ENCODE measurements at places on chromosomes 3 and 15. TPM values are rescaled to one million over a fixed set of nuclear protein-coding genes. Genes with fewer than 3 reads are reported as not detected.

DNA sequence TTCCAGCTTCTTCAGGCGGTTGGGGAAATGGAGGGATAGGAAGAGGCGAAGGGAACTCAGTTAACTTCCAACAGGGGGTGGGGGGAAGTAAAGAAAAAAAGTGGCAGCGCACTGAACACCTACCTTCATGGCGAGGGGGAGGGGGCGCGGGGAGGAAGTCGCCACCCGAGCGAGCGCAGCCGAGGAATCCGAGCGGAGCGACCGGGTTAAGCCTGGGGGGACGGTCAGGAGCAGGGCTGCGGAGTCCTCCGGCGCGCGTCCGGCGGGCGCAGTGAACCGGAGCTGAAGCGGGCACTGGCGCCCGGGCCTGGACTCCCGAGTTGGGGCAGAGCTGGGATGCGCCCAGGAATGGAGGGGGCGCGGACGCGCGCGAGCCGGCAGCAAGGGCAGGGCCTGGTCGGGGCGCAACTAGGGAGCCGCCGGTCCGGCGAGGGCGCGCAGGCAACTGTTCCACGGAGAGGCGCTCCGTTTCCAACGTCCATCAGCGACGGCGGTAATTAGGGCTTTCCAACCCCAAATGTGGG is at the start of gene WNT5A:
Gene WNT5A, minus strand, starts transcription at position 450 of the 524 bp plus-strand sequence. Its CDS starts 321 bp downstream, at position 129.
- H3K27ac ChIP-seq, result peak within 1 kb of the TSS; percentile 83
- no peaks in the 10 kb centered on the region for H3K36me3 ChIP-seq
- no peaks in the 10 kb centered on the region for H3K4me1 ChIP-seq
- peak within 1 kb of the TSS; percentile 50 for H3K4me3 ChIP-seq
- peaks cover 5% of the 10 kb centered on the region for H3K27me3 ChIP-seq

DNA sequence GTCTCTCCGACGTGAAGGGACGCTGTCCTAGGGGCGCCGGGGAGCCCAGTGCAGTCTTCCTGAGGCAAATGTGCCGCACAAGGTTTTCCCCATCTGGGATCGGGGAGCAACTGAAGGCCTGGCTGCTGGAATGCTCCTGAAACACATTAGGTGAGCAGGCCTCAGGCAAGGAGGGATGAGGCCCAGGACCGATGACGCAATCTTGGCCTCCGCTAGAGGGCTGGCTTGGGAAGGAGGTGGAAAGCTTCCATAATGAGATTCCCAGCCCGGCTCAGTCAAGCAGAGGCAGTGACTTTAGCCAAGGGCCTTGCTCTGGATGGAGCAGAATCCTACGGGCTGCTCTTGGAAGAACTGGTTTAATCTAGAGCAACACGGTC is 50.8 kb downstream of the CPN2 start:
- no peaks in the 10 kb centered on the region for H3K27me3 ChIP-seq
- DNase-seq, result peak; percentile 96
- peaks cover 25% of the 10 kb centered on the region for H3K4me1 ChIP-seq
- H3K36me3 ChIP-seq, result no peaks in the 10 kb centered on the region
- H3K4me3 ChIP-seq, result no peak overlapping the region

DNA sequence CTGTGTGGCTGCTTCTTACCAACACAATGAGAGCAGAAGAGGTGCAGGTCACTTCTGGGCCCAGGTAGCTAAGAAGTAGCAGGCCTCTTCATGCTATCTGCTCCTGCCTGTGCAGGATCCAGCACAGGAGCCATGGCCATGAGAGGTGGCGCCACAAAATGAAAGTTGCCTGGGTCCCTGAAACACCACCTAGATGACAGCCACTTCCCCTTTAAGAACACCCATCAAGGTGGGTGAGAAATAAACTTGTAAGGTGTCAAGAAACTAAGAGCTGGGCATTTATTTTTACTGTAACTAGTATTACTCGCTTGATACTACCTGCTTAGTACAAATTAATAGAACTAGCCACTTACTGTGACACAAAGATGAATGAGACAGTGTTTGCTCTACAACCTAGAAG is 484.6 kb upstream of the TBL1XR1 start:
- no peak overlapping the region for H3K4me3 ChIP-seq
- H3K4me1 ChIP-seq, result peaks cover 21% of the 10 kb centered on the region
- no peaks in the 10 kb centered on the region for H3K36me3 ChIP-seq
- H3K27me3 ChIP-seq, result no peaks in the 10 kb centered on the region

DNA sequence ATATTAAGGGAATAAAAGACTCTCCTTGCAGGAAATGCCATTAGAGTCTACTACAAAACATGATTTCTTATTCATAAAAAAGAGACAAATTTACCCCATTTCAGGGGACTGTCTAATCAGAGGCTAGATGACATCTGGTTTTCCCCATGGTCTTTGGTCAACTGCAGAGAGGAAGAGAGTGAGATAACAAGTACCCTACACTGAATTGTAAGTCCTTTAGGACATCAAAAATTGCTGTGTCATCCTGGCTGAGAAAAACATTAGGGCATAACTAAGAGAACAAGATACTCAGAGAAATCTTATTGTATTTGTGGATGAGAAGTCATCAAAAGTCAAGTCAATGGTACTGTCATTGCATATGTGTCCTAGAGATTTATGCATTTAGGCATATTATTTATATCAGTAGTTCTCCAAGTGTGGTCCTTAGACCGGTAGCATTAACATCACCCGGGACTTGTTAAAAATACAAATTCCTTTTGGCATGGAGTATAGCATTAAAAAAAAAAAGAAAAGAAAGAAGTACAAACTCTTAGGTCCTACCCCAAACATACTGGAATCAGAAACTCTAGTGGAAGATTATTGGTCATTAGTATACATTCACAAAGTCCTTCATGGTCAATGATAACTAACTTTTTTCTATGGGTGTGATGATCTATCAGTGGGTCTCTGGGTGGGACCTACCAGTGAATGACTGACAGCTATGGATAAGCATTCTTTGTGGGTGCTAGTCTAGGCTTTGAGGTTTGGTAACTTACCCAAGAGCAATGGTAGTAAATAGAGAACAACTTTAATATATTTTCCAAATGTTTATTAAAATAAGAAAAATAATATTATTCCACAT is 29.0 kb upstream of the TBC1D5 start:
- H3K36me3 ChIP-seq, result no peaks in the 10 kb centered on the region
- H3K27ac ChIP-seq, result no peak overlapping the region
- H3K4me1 ChIP-seq, result no peaks in the 10 kb centered on the region

GRCh38 chr3:123344907-123345594 is 103.8 kb downstream of the ADCY5 start:
- no peaks in the 10 kb centered on the region for H3K27me3 ChIP-seq
- no peaks in the 10 kb centered on the region for H3K36me3 ChIP-seq
- peak overlapping the region; percentile 51 for H3K27ac ChIP-seq
- no peak overlapping the region for H3K4me3 ChIP-seq

- no peaks in the 10 kb centered on the region for H3K4me1 ChIP-seq
- H3K4me3 ChIP-seq, result no peak overlapping the region
- DNase-seq, result no peak
- H3K36me3 ChIP-seq, result no peaks in the 10 kb centered on the region
- H3K27me3 ChIP-seq, result no peaks in the 10 kb centered on the region
Observed at GRCh38 chr3:12986986-12987385, 86.2 kb downstream of the IQSEC1 start.

DNA sequence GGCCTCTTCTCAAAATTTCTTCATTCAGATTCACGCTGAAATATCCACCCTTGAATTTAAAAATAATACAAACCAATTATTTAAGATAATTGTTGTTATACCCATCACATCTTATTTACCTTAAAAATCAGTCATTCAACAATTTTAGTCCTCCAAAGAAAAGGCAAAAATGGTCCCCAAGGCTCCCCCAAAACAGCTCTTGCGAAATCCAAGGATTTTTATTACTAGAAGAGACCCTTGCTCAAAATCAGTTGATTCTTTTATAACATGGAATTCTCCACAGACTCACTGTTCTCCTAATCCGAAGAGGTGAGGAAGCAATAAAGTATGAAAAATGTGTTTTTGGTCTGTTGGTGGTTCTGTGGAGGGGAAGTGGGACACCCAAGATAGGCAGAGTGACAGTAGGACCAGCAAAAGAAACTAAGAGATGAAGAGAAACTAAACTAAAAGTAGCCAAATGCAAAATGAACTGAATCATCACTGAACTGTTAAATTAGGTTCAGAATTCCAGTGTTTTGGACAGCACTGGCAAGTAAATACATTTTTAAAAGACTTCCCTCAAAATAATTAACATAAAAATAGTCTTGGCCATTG is 19.1 kb upstream of the PLCH1 start:
- H3K27me3 ChIP-seq, result no peaks in the 10 kb centered on the region
- H3K4me3 ChIP-seq, result no peak overlapping the region
- H3K27ac ChIP-seq, result no peak overlapping the region
- no peak for DNase-seq
- H3K4me1 ChIP-seq, result no peaks in the 10 kb centered on the region

DNA sequence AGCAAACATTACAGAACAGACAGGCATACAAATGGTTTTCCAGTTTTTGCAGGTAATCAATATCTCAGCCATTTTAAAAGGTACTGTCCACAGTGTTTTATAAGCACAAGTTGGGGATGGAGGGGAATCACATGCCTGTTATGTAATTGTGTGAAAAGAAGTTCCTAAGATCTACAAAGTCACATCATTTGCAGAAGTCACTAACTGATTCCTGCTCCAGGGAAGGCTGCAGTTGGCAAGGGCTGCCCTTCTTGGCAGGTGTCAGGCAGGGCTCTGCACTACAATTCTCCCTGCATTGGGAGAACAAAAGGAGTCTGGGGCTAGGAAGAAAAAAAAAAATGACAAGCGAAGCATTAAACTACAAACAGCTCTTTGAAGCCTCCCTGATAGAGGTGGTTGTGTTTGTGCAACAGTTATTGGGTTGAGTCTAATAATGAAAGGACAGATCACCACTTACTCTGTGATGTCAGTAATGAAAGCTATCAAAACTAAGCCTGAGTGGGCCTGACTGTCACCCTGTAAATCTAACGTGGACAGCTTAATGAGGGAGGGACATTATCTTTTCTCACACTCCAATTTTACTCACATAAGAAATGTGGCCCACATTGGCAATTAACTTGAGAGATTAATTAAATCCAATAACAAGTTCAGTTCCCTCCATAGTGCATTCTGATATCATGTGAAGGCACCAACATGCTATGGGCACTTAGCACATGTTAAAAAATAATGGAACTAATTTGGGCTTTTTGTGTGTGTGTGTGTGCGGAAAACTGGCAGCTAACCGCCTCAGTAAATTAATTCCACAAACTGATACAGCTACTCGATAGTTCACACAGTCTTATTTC is 242.9 kb downstream of the FHIT start:
- no peaks in the 10 kb centered on the region for H3K4me1 ChIP-seq
- no peak for DNase-seq
- H3K36me3 ChIP-seq, result no peaks in the 10 kb centered on the region
- no peak overlapping the region for H3K4me3 ChIP-seq
- H3K27ac ChIP-seq, result no peak overlapping the region

GRCh38 chr3:634511-634910 is 437.9 kb downstream of the CHL1 start:
- no peak overlapping the region for H3K4me3 ChIP-seq
- no peak overlapping the region for H3K27ac ChIP-seq
- no peaks in the 10 kb centered on the region for H3K4me1 ChIP-seq
- H3K27me3 ChIP-seq, result peaks cover 3% of the 10 kb centered on the region

- peak overlapping the region; percentile 64 for H3K27ac ChIP-seq
- no peak overlapping the region for H3K4me3 ChIP-seq
- peaks cover 22% of the 10 kb centered on the region for H3K36me3 ChIP-seq
- no peak for DNase-seq
- no peaks in the 10 kb centered on the region for H3K27me3 ChIP-seq
Observed at GRCh38 chr3:30658328-30659052, 52.1 kb downstream of the TGFBR2 start.

DNA sequence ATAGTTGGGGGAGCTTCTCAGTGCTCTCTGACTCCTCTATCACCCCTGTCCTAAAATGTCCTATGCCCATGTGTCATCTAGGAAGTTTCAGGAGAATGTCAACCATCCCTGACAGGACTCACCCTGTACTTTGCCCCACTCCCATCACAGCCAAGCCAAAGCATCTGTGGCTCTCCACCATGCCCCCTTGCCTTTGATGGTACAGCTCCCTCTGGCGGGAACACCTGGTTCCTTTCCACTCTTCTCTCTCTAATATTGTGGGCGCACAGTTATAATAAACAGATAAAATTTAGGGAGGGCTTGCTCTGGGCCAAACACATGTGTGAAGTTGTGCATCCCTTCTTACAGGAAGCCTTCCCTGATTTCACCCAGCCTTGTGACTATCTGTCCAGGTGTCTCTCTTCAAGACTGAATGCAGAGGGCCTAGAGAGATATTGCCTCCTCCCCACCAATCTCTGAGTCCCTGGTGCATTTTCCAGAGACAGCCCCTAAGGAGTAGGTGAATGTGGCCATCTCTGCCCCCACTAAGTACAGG is 62.8 kb downstream of the ISG20 start:
- H3K4me1 ChIP-seq, result peaks cover 5% of the 10 kb centered on the region
- no peak overlapping the region for H3K4me3 ChIP-seq
- H3K27me3 ChIP-seq, result no peaks in the 10 kb centered on the region

GRCh38 chr15:85047271-85047948 is 65.8 kb downstream of the PDE8A start:
- H3K27me3 ChIP-seq, result no peaks in the 10 kb centered on the region
- H3K36me3 ChIP-seq, result no peaks in the 10 kb centered on the region
- H3K27ac ChIP-seq, result peak overlapping the region; percentile 46

Gene HIGD1A
- 195 TPM for total RNA-seq

Gene C3orf49
- total RNA-seq, result not detected

Gene TM6SF1
- 7.5 TPM for total RNA-seq

Gene LRCH3
- total RNA-seq, result 51.4 TPM

Gene SHC4
- total RNA-seq, result 2.1 TPM

Gene EXOG
- 26.9 TPM for total RNA-seq

Gene LXN
- total RNA-seq, result 8.6 TPM

Gene GJD2
- not detected for total RNA-seq
